Right cardiac atrium (tissue), 5 donors: ENCODE measurements at places on chromosomes 12 and 14. TPM values are rescaled to one million over a fixed set of nuclear protein-coding genes. Genes with fewer than 3 reads are reported as not detected.

DNA sequence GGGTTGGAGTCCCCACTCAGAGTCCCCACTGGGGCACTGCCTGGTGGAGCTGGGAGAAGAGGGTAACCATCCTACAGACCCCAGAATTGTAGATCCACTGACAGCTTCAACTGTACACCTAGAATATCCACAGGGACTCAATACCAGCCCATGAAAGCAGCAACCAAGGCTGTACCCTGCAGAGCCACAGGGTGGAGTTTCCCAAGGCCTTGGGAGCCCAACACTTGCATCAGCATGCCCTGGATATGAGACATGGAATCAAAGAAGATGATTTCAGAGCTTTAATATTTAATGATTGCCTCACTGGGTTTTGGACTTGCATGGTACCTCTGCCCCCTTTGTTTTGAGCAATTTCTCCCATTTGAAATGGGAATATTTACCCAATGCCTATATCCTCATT, 80.4 kb downstream of the RASSF9 start:
- no peak for DNase-seq

DNA sequence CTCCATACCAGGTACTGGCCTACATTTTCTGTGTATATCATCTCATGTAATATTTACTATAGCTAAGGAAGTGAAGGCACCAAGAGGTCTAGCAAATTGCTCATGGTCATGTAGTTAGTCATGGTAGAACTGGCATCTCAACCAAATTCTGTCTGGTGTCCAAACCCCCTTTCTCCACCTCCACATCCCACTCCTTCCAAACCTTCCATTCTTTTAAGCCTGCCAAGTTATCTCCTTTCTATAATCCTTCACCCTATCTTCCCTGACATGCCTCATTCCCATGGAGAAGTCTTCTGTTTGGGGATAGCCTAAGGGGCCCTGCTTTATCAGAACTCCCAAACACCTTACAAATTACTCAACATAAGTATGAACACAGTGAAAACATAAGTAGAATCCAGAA, 196.2 kb upstream of the HMGA2 start:
- DNase-seq, result no peak

DNA sequence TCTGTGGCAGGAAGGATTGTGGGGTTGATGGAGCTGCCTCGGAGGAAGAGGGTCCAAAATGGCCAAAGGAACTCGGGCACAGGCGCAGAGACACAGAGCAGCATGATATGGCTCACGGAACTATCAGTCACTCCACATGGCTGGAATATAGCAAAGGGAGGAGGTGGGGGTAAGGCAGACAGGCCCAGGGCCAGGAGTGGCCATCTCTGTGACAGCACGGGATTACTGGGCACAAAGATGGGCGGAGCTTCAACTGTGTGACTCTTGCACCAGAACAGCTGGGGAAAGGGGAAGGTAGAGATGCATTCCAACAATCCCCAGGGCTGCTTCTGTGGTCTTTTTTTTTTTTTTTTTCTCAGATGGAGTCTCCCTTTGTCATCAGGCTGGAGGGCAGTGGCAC, 24.8 kb upstream of the EML1 start:
- no peak for DNase-seq

Gene KRT78
- polyA plus RNA-seq, result 0.02 TPM

- DNase-seq, result no peak
Observed at GRCh38 chr12:107684029-107684795, 1.4 kb upstream of the PWP1 start.

Gene HOXC12
- polyA plus RNA-seq, result not detected

Gene FOXA1
- polyA plus RNA-seq, result not detected

Gene CLEC7A
- 2.4 TPM for polyA plus RNA-seq

DNA sequence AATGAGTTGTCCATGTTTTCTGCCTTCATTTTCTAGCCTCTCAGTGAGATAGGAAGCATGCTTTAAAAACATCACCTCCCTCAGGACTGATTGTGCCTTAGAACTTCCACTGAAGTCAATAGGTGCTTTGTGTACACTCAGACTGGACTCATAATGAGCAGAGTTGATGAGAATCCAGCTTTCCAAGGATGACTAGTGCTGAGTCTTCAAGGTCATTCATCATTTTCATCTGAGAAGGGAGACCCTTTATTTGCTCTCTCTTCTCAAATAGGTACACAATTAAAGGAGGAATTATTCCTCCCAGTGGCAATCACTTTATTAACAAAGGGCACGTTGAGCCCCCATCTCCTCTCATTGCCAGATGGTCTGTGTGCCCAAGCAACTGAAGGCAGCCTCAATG, 210.9 kb upstream of the PRKD1 start:
- DNase-seq, result no peak

- no peak for DNase-seq
Observed at GRCh38 chr12:44296624-44297197, 460.8 kb downstream of the TMEM117 start.

Gene RNF212B
- polyA plus RNA-seq, result not detected

Gene WNT1
- polyA plus RNA-seq, result not detected

DNA sequence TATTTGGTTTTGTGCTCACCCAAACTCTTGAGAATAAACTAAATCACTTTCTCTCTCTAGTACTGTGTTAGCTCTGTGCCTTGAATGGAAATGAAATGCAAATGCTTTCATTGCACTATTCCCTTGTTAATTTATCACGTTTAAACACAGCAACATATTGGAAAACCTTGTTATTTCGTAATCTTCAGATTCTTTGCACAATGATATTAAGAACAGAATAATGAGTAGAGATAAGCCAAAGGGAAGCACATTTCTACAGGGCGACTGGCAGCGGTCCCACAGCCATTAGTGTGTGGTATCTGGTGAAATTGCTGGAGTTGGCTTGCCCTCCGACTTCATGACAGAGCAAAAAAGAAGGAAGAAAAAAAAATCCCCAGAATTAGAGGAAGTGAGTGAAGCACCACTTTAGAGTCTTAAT, 166.1 kb upstream of the E2F7 start:
- DNase-seq, result peak; percentile 91

Gene GPR65
- polyA plus RNA-seq, result 0.25 TPM

- no peak for DNase-seq
Observed at GRCh38 chr14:85280074-85280473, 249.9 kb upstream of the FLRT2 start.

DNA sequence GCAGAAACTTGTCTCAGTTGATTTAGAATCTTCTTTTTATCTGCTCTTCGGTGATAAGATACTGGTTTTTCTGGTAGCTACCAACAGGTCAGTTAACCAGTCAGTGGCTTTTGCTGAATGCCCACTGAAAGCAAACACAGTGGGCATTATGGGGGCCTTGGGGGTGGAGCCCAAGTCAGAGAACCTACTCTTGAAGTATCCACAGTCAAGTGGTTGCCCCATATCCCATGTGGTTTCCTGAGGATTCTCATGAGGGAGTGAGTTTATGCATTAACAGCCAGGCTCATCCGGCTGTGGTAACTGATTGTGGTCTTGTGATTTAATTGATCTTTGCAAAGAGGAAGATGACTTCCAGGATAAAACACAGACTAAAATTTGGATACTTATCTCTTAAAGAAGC, 83.7 kb downstream of the ST8SIA1 start:
- DNase-seq, result no peak
